GM19239 (cell line): ENCODE measurements at places on chromosomes 2 and 18.

GRCh38 chr2:194054313-194054712 lies 1602.7 kb upstream of the SLC39A10 start:
- DNase-seq = no peak

DNA sequence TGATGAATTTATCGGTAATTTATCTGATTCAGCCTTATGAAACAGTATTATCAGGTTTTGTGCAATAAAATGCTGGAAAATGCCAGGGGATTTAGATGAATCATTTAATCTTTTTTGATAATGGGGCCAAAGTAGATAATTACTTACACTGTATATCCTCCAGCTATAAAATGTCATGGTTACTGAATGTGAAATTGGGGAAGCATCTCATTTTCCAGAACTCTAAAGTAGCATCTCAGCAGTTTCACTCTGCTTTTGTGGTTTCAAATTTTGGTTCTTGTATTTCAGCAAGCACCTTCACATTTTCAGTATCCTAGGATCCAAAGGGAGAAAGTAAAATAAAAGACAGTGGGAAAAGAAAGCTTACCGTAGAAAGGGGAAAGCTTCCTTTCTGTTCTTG lies 12.8 kb downstream of the ANKRD62 start:
- DNase-seq = no peak

GRCh38 chr18:46338205-46338604 lies 234.0 kb downstream of the HAUS1 start:
- no peak for DNase-seq

GRCh38 chr18:40672590-40672989 lies 1282.4 kb upstream of the PIK3C3 start:
- no peak for DNase-seq

DNA sequence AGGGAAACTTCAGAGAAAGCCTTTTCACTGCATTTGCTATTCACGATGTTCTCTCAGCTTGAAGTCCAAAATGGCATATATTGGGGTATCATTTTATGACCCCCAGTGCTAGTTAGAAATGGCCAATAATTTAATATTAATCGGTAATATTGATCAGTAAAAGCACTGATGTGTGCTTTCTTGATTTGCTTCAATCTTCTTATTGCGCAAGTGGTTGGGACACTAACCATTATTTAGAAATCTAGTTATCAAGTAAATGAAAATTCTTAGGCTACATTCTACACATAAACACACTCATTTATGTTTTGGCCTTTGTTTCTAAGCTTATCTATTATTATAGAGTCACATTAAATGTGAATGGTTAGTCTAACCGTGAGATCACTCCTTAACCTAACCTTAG lies 49.7 kb upstream of the VWC2L start:
- DNase-seq = no peak

GRCh38 chr2:31402388-31402787 lies 12.2 kb downstream of the XDH start:
- DNase-seq = no peak

DNA sequence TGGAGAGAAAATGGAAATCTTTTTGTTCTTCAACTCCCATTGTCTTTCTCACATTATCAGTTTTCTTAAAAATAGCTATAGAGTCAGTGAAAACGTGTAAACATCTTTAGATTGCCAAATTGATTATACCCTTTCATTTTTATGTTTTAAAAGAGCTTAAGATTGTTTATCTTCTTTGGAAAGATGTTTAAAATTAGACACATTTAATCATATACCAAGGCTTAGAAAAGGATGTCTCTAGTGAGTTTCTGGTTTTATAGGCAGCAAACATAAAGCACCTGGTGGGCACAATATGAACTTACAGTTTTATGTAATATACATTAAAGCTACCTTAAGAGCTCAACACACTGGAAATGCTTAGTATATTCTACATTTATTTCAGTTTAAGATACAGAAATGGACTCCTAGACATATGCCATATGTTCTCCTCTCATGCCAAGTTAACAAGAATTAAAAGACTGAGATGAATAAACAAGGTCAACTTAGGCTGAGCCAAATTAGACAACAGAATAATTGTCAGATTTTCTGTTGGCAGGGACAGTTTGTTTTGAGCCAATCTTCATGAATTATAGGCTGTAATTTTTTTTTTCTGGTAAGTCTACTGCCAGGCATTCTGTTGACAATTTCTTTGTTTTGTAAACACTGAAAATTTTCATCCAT lies 112.7 kb downstream of the OTX1 start:
- DNase-seq = no peak

DNA sequence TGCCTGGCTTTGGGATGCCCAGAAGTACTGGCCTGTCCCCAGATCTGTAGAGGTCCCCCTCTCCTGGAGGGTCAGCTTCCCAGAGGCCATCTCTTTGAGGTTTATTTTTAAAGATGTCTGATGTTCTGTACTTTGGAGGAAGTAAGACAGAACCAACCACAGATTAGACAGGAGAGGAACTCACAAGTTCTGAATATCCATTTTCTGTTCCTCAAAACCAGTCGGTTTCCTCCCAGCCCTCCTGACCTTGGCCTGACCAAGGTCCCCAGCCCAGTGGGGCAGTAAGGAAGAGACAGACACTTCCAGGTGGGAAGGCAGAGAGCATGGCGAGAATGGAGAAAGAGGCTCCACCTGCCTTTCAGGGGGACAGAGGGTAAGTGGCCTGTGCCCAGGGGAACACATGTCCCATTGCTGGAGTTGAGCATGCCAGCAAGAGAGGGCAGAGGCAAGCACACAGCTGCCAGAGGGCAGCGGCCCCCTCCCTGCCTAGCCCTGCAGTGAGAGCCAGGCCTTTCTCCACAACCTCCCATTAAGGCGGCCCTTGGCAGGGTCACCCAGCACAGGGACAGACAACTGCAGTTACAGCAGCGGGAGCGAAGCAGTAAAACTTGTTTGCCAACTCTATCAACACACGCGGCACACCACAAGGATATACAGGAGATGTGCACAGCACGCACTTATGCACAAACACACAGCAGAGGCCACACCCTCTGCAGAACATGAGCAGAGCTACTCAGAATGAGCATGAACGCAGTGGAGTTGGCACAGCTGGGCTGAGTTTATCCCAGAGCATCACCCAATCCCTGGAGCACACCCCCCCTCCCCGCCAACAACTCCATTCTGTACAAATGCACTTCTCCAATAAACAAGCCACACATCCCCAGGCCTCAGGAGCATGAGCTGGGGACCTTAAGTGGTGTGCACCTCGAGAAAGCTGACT lies 18.5 kb upstream of the SEMA4C start:
- no peak for DNase-seq

- DNase-seq = no peak
Observed at GRCh38 chr18:11927497-11927896, 19.4 kb upstream of the MPPE1 start.

GRCh38 chr2:240894836-240895558 lies 959 bp downstream of the MAB21L4 start:
- DNase-seq = no peak

DNA sequence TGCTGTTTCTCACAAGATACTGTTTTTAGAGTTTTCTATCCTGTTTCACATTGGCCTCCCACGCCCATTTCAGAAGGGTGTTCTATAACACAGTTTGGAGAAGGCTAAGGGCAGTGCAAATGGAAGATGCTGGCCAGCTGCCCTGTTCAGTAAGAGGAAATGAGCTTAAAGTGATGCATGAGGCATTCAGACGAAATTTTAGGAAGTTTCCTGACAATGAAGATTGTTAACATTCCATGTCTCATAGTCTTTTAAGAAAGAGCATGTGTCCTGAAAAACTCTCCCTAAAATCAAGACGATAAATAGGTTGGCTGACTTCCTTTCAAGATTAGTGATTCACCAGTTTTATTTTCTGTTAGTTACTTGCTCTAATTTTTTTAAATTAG lies 484.2 kb upstream of the NRP2 start:
- DNase-seq = no peak

GRCh38 chr2:55729136-55729685 lies 35.6 kb upstream of the PNPT1 start:
- no peak for DNase-seq
